Activated CD8-positive, alpha-beta T cell treated with anti-CD3 and anti-CD28 coated beads for 36 hours (primary cell): ENCODE measurements at places on chromosomes 6 and 20. TPM values are rescaled to one million over a fixed set of nuclear protein-coding genes. Genes with fewer than 3 reads are reported as not detected.

DNA sequence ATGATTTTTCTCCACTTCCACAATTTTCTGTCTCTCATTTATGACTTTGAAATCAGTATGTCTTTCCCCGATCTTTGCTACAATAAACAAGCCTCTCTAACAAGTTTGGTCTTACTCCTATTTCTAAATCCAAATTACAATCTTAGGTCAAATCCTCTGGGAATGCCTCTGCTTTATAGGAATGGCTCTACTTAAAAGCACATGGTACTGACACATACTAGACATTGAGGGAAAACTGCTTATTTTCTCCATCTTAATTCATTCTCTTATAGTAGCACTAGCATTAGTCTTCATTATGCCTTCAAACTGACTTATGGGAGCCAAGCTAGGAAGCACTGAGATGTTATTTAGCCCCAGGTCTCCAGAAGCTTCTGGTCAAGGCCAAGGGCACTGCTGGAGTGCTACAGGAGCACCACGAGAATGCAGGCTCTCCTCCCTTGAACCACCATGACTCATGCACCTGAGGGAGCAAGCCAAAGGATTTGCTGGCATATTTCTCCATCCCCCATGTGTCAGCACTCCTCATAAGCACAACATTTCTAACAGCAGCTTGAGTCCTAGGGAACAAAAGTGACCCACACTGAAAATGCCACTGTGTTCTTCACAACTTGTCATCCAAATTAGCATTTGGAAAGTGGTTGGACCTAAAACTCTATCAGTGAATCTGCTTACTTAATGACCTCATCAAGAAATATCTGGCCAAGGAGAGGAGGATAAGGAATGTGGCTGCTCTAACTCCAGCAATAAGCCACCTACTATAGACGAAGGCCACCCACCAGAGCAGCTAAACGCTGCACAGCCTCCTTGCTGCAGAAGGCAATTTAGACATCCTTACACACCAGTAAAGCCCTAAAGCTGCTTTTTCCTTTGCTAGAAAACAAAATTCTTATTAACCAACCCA is 156.8 kb upstream of the KCNQ5 start:
- DNase-seq, result no peak

DNA sequence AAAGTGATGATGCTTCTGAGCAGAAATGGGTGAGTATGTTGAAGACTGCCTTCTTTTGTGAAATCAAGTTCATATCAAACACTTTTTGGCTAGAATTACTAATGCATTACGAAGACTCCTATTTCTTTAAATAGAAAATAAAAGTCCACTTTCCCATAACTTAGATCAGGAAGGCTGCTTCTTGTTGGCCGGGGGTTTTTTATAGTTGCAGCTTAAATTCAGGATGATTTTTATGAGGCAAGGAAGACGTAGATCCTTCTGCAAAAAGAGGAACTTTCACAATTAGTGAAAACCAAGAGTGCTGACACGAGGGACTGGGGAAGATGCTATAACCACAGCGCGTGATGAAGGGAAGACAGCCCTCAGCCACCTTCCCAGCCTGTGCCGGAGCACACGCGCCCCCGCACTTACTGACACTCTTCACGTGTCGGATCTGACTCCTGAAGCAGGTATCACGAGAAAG is 206.1 kb upstream of the PRDM1 start:
- DNase-seq, result peak; percentile 51

GRCh38 chr6:32175322-32175710 is 568 bp downstream of the AGPAT1 start:
- no peak for DNase-seq

- peak; percentile 46 for DNase-seq
Observed at GRCh38 chr6:157962601-157963302, 18.9 kb upstream of the SYNJ2 start.

DNA sequence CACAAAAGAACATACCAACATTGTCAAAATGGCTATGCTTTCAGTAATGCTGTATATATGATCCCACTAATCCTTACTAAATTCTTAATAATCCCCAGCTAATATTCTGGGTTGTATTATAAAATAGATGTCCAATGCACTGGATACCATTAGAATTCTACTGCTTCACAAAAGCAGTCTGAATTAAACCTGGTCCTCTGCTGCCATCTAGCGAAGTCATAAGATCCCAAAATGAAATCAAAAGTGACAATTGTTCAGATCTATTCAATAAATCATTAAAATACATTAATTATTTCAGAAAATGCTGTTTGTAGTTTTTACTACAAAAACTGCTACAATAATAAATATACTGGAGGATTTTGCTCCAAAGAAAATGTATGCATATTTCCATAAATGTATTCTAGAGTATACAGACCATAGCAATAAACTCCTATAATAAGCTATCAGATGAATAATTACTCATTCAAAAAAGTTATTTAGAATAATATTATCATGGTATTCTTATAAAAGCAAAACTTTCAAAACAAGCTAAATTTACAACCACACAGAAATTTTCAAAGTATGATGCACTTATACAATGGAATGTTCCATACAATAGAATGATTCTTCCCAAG is 92.6 kb downstream of the RNGTT start:
- peak; percentile 56 for DNase-seq

GRCh38 chr20:2010533-2010932 is 16.7 kb upstream of the PDYN start:
- no peak for DNase-seq

The NHSL1 gene
- 0.49 TPM for total RNA-seq
